ENCODE measurements at places on chromosomes 13 and 19.
A peak's percentile ranks its signal among the peaks of the same experiment; 100 is the strongest.

DNA sequence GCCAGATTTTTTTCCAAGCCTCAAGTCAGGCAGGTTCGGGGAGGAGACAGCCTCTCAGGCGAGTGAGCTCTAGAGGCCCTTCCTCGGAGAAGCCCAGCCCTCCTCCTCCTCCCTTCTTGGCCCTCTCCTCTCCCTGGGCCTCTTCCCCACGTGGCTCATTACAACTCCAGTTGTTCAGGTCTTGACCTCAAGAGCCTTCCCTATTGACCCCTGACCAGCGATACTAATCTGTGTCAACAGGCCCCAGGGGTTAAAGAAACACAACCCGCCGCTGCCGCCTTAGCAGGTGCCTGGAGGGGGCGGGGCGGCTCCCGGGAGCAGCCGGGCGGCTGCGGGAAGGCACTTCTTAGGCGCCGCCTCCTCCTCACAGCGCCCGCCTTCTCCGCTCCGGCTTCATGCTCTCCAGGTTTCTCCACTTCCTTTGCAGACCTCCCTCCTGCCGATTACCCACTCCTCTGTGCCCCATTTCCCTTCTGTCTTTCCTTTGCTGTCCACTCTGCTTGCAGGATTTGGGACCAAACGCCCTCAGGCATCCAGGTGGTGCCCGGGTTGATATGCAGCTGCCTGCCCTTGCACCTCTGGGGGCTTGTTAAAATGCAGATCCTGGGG is 51.0 kb downstream of the LYL1 start:
- DNase-seq: peak; percentile 86

DNA sequence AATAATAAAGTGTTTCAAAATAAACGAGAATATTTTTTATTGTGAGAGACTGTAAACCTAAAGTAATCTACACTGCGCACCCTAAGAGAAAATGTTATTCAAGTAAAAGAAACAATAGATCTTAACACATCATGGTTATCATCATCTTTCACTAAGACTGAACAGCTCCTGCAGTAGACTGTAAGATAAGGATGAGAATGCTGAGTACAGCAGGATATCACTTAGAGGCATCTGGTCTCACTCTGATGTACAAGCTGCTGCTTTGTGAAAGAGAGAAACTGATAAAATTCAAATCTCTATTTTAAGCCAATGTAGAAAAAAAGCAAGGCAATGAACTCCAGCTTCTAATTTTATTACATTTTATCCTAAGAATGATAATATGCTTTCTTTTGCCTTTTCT is 261.7 kb upstream of the HTR2A start:
- DNase-seq: no peak

- DNase-seq: peak; percentile 73
Observed at GRCh38 chr13:50080203-50080910, 65.1 kb downstream of the KCNRG start.

DNA sequence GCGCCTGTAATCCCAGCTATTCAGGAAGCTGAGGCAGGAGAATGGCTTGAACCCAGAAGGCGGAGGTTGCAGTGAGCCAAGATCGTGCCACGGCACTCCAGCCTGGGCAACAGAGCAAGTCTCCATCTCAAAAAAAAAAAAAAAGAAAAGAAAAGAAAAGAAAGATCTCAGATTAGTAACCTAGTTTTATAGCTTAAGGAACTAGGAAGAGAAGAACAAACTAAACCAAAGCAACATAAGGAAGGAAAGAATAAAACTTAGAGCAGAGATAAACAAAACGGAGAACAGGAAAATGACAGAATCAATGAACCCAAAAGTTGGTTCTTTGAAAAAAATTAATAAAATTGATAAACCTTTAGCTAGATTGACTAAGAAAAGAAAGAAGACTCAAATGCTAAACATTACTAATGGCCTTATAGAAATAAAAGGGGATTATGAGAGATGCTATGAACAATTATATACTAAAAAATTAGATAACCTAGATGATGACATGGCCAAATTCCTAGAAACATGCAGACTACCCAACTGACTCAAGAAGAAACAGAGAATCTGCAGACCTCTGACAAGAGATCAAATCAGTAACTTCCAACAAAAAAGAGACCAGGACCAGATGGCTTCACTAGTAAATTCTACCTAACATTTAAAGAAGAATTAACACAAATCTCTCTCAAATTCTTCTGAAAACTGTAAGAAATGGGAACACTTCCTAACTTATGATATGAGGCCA is 68.2 kb downstream of the CDADC1 start:
- DNase-seq: no peak

DNA sequence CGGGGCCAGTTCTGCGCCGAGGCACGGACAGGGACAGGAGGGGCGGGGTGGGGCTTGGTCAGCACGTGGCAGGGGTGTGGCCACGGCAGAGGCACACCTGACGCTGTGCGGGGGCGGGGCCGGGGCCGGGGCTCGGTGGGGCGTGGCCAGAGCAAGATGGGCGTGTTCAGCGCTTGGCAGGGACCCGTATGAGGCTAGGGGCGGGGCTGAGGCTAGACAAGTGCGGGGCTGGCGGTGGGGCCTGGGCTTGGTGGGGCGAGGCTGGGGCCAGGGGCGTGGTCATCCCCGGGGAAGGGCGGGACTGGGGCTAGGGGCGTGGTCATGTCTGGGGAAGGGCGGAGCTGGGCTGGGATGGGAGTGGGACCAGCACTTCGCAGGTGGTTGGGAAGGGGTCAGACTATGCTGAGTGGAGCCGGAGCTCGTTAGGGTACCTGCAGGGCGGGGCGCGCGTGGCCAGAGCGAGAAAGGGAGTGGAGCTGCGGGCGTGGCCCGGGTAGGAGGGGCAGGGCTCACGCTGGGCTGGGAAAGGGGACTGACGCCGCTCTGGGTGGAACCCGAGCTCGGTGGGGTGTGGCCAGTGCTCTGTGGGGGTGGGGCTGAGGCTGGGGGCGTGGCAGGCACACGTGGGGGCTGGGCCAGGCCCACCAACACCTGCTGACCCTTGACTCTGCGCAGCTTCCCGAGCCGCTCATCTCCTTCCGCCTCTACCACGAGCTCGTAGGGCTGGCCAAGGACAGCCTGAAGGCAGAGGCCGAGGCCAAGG is 12.8 kb downstream of the POLR2E start:
- DNase-seq: peak; percentile 69
